ENCODE measurements at places on chromosomes 12 and 14.
A peak's percentile ranks its signal among the peaks of the same experiment; 100 is the strongest.

- DNase-seq, result no peak
These were observed 83.0 kb upstream of the ZDHHC17 start for GRCh38 chr12:76680940-76681339.

GRCh38 chr12:10737249-10737648 is 14.1 kb upstream of the YBX3 start:
- no peak for DNase-seq

DNA sequence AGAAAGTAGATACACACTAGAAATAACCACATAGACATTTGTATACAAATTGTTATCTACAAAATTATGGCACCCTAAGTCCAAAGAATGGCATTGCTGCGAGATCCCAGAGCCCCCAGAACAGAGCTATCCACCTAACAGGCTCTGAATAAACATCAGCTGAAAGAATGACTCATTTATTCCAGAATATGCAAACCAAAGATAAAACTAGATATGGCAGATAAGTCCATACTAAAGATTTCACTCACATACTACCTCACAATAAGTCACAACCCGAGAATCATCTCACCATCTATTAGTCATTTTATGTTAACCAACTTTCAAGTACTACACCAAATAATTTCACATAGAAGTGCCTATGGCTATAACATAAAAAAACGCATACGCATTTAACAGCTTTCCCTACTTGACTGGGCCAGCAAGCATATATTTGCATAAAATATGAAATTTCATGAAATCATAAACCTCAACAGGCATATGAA is 5.6 kb downstream of the CNIH1 start:
- peak; percentile 6 for DNase-seq

GRCh38 chr12:113134071-113134470 is 1.5 kb downstream of the RASAL1 start:
- no peak for DNase-seq

DNA sequence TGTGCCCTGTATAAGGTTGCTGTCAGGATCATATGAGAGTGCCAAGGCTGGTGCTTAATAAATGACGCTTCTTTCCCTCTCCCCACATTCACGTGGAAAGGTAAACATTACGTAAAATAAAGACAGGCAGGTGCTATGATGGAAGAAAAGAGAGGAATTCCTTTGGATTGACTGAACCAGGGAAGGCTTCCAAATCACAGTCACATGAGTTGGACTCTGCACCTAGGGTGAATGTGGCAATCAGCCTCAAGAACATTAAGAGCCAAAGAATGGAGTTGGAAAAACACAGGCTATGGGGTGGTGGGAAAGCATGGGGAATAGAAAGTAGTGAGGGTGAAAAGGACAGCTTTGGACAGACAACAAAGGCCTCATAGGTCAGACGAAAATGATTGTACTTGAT is 473.1 kb downstream of the VRK1 start:
- no peak for DNase-seq

- DNase-seq, result no peak
These were observed 65.2 kb upstream of the MANSC4 start for GRCh38 chr12:27845187-27845586.

DNA sequence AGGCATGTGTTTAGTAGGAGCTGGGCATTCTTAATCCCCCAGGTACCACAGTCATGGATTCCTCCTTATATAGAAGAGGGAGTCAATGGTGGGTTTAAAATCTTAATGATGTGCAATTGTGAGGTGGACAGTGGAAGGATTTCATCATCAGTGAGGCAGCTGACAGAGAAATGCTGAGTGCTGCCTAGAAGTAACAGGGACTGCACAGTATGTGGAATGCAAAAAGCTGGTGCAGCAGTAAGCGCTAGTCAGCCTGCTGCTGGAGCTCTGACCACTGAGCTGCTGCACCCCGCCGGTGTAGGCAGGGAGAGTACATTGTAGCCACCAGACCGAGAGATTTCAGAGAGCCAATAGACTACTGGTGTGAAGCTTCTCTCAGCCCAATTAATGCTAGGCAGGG is 80.5 kb upstream of the DACT1 start:
- DNase-seq, result no peak

DNA sequence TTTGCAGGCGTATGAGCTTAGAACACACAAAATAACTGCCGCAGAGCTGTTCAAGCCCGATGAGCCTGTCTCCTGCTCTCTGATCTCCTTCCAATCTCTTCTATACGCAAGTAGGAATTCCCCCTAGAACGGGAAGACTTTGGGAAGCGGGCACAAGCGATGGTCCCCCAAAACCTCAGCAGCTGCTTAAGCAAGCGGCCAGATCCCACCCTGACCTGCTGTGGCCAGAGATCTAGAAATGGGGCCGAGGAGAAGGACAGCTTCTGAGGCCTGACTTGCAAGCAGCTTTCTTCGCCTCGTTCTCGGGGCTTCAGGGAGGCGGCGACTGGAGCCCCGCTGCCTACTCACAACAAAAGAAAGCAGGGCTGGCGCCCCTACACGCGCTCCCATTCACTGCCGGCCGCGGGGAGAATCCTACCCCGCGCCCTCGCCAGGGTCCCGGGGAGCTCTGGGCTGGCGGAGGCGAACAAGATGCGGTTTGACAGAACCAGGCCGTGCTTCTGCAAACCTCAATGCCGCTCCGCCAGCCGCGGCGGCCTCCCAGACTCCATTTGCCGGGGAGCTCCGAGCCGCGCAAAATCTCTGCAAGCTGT is 922 bp downstream of the TBX5 start:
- DNase-seq, result no peak

GRCh38 chr12:26293612-26294011 is 98.2 kb downstream of the SSPN start:
- DNase-seq, result no peak

DNA sequence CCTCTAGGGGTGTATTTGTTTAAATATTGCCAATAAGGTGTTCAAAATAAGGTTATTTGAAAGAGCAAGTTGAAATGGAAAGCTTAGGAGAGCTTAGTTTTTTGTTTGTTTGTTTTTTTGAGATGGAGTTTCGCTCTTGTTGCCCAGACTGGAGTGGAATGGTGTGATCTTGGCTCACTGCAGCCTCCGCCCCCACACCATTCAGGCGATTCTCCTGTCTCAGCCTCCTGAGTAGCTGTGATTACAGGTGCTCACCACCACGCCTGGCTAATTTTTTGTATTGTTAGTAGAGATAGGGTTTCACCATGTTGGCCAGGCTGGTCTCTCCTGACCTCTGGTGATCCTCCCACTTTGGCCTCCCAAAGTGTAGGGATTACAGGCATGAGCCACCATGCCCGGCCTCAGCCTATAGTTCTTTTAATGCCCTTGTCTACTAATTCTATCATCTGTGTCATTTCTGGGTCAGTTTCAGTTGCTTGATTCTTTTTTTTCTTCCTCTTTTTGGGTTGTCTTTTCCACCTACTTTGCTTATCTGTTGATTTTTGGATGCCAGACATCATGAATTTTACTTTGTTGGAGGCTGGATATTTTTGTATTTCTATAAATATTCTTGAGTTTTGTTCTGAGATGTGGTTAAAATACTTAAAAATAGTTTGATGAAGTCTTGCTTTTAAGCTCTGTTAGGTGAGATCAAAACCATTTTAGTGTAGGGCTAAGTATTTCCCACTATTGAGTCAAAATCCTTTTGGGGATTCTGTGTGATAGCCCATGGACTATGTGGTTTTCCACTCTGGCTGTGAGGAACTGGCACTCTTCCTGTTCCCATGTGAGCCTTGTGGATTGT is 18.7 kb downstream of the RCOR1 start:
- no peak for DNase-seq

- DNase-seq, result no peak
These were observed 19.6 kb upstream of the C14orf180 start for GRCh38 chr14:104559804-104560585.

DNA sequence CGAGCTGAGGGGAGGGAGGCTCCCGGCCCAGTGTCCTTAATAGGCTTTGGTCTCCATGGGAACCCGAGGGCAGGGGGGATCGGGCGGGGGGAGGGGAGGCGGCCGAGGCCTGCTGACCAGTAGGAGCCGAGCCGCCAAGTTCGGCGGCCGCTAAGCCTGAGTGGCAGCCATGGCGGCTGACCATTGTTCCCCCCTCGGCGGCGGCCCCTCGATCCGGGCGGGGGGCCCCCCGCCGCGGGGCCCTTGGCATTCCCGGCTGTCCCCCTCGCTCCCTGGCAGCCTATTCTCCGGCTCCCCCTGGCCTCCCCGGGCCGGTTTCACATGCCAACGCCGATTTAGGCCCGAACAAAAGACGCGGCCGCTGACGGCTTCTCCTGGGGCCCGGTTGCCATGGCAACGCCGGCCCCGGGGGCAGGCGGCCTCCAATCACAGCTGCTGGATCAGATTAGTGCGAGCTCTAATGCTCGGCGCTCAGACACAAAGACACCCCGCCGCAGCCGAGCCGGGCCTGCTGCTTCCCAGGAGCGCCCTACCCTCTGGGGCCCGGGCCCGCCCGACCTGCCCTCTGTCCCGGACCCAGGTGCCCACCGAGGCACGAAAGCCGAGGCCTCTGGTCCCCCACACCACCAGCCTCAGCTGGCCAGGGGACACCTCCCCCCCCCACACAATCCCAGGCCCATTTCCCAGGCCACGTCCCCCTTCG is 7.3 kb downstream of the MSI1 start:
- DNase-seq, result no peak

GRCh38 chr12:70044167-70044566 is 199.1 kb upstream of the CNOT2 start:
- DNase-seq, result no peak

- DNase-seq, result no peak
These were observed 38.2 kb upstream of the PRB4 start for GRCh38 chr12:11348439-11348838.

DNA sequence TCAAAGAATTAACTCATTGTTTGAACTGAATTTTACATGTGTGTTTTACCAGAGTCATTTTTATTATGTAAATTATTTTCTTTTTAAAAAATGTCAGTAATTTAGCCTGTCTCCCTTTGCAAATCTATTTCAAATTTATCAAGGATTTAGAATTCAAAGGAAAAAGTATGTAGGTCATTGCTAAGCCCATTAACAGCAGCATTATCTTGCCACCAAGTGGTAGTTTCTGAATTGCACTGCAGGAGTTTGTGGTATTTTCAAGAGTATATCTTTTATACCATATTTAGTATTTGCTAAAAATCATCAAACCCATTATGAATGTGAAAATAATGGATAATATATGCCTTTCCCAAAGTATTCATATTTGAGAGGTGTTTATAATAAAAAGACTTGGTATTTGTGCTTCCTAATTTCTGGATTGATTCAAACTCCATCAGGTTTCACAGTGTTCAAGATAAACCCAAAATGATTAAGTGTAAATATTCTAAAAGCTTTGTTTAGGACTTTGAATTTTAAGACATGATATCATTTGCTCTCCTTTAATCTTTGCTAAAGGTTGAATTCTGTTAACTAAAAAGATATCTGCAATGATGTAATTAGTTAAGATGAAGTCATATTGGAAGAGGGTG is 711.4 kb downstream of the FSCB start:
- no peak for DNase-seq

DNA sequence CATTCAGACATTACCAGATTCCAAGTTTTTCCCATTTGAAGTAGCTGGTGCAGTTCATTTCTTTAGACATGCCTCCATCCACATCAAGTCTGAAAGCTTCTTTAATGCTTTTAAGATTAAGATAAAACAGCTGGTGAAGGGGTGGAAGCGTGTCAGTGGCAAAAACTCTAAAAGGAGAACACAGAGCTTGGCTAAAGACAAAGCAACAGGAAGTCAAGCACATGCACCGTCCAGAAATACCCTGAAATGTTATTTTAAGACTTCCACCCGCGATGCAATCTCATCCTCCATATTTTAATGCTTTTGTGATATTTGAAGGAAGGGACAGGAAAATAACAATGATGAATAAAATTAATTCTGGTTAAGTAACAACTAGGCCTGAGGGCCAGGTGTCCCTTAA is 31.8 kb downstream of the PPM1H start:
- DNase-seq, result no peak

DNA sequence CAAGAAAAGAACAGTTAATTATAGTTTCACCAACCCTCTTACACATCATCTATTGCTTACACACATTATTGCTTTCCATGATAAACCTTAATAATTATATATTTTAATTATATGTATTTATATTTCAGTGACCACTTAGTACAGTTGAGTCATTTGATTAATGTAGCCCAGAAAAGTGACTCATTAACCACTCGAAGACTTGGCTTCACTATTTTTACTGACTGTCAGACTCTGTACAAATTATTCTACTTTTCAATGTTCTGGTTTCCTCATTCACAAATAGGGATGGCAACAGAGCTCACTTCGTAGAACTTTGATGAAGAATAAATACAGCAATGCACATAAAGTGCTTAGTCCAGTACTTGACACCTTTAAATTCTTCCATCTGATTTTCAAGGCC is 98.3 kb downstream of the CFAP54 start:
- no peak for DNase-seq

DNA sequence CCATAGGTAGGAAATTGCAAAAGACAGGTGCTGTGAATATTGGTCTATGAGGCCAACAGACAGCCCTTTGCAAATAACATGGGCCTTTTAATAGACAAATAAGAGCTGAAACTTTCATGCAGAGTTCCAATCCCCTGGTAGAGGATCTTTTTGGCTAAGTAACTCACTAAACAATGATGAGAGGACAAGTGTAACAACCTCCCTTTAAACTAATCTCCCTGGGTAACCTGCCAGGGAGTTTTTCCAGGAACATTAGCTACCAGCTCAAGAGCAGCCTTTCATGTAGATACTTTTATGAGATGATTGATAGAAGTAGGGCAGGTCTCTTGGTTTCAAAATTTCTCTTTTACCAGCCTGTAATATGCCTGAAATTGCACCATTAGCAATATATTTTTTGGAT is 13.8 kb upstream of the CACNA1C start:
- DNase-seq, result no peak

DNA sequence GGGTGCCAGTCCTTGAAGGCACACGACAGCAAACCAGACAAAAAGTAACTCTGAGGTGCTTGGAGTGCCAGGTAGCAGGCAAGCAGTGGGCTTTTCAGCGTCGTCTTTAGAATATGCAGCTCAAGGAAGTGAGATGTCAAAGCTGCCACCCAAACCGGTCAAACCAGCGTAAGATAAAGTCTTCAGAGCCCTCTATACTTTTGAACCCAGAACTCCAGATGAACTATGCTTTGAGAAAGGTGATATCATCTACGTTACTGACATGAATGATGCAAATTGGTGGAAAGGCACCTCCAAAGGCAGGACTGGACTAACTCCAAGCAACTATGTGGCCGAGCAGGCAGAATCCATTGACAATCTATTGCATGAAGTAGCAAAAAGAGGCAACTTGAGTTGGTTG is 95.9 kb downstream of the TBX3 start:
- no peak for DNase-seq
